ENCODE measurements at places on chromosomes 5 and 9. TPM values are rescaled to one million over a fixed set of nuclear protein-coding genes. Genes with fewer than 3 reads are reported as not detected.

DNA sequence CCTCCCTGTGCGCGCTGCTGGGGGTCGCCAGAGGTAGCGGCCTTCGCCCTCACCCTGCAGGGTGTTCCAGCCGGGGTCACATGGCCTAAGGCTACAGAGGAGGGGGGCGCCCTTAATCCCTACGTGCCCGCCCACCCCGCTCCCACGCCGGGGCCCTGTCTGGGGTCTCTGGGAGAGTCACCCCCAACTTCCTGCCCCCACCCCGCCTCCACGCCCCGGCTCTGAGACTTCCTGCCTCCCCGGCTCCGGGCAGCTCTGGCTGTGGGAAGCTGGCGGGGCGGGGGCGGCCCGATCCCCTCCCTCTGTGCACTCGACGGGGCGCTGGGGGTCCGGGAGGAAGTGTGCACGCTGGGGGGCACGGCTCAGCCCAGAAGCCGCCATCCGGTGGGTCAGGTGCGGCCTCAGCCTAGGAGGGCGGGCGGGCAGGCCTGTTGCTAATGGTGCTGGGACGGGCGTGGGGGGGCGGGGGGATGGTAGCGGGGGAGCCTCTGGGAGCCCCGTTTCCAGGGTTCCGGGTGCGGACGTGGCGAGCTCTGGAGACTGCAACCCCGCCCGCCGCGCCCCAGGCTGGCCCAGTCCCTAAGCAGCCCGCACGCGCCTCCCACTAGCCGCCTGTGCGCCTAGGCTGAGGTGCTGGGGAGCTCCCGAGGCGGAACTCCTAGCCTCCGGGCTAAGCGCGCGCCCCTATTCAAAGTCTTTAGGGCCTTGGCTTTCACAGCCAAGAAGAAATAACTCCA, 61.6 kb downstream of the CXXC5 start:
- peak; percentile 39 for DNase-seq

The NRG2 gene
- 0.51 TPM for total RNA-seq

DNA sequence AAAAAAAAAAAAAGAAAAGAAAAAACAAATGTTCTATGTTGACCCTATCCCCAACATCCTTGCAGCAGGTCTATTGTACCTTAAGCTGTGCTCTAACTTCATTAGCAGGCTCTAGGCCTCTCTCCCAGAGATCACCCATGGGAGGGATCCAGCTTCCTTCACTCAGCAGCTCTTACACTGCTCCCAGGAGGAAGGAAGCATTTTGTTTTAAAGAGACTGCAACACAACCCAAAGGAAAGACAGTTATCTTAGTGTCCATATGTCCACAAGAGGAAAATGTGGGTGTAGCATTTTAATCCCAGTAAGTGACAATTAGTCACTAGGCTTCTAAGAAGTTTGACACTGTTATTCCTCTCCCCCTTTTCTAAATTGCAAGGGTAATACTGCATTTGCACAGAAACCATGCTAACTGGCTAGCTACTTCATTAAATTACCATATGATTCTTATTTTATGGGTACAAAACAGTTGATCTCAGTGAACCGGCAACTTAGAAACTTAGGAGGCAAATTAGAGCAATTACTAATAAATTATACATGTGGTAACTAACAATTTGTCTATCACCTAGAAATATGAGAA, 58.8 kb downstream of the MARCHF3 start:
- DNase-seq = peak; percentile 42

DNA sequence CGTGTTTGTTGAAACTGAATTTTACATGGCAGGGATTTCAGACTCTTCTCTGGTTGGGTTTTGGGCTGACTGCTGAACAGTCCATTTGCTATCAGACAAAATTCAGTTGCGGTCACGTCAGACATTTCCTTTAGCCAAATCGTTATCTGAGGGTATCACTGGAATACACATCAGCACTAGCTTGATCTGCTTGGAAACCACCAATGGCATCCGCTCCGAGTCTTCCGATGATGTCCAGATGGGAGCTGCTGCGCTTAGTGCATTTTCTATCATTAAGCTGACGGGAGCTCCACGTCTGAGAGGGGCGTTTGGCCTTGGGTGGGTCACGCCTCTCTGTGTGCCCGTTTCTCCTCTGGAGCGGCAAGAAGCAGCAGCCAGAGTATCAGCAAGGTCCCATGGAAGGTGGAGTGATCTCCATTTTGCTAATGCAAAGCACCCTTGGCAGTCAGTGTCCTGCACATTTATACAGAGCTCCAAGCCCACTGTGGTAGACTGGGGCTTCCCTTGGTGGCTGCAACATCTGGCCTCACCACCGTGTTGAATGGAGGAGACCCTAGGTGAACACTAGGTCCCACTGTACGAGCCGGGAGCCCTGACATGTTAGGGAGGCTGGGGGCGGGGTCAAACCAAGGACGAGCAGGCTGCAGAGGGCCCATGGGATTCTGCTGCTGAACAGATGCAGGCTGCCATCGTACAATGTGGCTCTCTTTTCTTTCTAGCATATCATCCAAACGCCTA, 134.6 kb upstream of the PHYKPL start:
- no peak for DNase-seq

The RNF183 gene
- not detected for total RNA-seq

- DNase-seq = no peak
Measured at GRCh38 chr9:89467278-89467625, 30.7 kb downstream of the SEMA4D start.

- DNase-seq = peak; percentile 98
Measured at GRCh38 chr9:6557883-6558616, 87.5 kb downstream of the GLDC start.

The NPR3 gene
- total RNA-seq = 0.65 TPM
